ENCODE measurements at places on chromosomes 6 and 20.

GRCh38 chr20:15618912-15619311 is 954.3 kb downstream of the KIF16B start:
- no peak for DNase-seq

- no peak for DNase-seq
Observed at GRCh38 chr6:35790683-35791082, 6.4 kb downstream of the CLPS start.

DNA sequence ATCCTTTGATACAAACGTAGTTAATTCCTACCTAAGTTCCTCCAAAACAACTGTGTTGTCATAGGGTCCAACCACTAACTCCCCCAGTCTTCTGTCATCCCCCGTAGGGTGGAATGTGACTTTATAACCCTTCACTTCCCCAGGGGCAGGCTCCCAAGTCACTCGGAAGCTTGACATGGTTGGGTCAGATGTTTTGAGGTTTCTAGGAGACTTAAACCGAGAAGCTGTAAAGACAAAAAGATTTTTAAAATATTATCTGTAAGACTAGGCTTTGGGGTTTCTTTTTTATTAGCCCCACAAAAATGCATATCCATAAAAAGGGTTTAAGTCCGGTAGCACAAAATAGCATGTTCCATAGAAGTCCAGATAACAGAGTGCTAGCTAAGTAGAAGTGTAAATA is 50.2 kb downstream of the COL12A1 start:
- no peak for DNase-seq

GRCh38 chr20:33862709-33863403 is 51.7 kb downstream of the CHMP4B start:
- DNase-seq = peak; percentile 66

- no peak for DNase-seq
Observed at GRCh38 chr6:124721331-124721730, 240.9 kb upstream of the RNF217 start.

DNA sequence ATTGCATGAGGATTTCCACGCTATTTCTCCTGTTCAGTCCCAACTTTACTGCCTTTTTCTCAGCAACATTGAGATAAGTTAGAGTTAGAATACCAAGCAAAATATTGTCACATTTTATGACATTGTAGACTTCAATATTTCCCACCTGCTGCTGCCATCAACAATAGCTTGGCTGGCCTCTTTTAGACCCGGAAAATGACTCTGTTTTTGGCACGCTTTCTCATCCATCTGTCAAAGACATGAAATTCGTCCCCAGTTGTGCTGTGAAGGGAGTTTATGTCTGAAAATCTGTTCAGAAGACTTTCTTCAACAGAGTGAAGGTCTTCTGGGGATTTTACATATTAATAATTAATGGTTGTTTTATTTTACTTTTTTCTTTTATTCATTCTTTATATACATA is 857.3 kb downstream of the FRK start:
- no peak for DNase-seq

DNA sequence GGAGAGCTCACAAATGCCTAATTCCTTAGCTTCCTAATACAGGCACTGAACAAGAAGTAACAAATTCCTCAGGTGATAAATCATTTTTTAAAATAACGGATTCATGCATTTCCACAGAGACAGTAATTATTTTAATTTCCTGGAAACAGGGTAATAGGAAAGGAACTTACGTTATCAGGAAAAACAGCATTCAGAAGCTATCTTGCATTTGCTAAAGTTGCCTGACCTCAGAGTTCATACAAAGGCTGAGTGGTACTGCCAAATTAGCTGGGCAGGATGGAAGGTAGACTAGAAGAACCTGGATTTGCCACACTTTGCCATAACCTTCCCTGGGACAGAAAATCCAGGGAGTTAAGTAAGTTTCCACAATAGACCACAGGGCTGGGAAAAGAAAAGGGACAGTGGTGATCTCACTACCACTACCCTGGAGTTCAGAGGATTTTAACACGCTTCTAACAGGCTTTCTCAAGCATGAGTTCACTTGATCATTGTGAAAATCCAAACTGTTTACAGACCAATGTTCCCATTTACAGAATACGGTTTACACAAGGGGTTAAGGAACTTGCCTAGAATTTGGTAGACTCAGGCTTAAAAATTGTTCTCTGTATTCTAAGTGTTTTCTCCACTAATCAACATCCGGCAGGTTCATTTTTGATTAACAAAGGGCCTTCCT is 57.0 kb downstream of the KIF13A start:
- DNase-seq = no peak

DNA sequence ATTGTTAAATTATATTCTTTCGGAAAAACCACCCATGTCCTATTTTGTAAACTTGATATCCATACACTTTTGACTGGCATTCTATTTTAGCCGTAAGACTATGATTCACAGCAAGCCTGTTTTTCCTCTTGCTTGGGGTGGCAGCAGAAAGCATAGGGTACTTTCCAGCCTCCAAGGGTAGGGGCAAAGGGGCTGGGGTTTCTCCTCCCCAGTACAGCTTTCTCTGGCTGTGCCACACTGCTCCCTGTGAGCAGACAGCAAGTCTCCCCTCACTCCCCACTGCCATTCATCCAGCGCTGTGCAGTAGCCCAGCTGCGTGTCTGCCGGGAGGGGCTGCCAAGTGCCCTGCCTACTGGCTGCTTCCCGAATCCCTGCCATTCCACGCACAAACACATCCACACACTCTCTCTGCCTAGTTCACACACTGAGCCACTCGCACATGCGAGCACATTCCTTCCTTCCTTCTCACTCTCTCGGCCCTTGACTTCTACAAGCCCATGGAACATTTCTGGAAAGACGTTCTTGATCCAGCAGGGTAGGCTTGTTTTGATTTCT is 2.1 kb upstream of the ESR1 start:
- DNase-seq = no peak

DNA sequence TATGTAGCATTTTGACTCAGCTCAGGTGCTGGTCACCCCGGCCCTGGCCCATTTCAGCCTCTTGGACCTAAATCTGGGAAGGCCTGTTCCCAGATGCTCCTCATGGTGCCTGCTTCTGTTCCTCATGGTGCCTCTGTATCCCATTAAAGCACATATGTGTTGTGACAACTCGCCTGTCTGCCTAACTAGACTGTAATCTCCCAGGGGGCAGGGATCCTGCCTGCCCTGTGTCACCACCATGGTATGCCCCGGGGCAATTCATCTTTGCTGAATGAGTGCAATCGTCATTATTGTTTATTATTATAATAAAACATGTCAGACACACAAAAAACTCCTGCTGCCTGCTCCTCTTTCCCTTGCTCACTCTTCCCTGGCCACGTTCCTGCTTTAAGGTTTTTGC is 62.0 kb downstream of the ZFP64 start:
- no peak for DNase-seq

GRCh38 chr6:113650610-113650979 is 206.6 kb upstream of the MARCKS start:
- no peak for DNase-seq

- DNase-seq = no peak
Observed at GRCh38 chr20:16352321-16352720, 220.9 kb downstream of the KIF16B start.

DNA sequence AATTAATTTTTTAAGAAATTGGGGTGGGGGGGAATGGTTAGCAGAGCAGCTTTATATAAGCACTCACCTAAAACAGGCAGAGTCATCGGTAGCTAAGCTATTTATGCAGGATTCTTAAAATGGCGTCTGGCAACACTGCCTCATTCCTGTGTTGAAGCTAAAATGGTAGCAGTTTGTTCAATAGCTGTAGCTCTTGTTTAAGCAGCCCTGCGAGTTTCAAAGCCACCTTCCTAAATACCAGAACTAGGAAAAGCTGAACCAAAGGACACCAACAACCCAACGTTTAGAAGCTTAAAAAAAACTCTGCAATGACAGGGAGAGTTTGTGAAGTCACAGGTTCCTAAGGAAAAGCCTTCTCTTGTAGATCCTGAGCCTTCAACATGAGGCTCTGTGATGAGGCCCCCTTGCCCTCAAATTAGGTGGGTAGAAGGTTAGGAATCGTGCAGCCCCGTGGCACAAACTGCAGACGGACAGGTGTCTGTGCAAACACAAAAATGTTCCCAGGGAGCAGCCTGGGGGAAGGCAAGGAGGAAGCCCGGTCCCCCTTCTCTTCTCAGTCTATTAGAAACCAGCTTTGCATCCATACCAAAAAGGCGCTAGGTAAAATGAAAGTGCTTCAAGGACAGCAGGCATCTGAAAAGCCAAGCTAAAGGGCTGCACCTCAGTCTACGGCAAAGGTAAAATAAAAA is 4.7 kb downstream of the ZMYND8 start:
- no peak for DNase-seq

- no peak for DNase-seq
Observed at GRCh38 chr20:17518339-17519052, 12.7 kb downstream of the BFSP1 start.

- DNase-seq = no peak
Observed at GRCh38 chr6:90220273-90220672, 76.4 kb downstream of the BACH2 start.

DNA sequence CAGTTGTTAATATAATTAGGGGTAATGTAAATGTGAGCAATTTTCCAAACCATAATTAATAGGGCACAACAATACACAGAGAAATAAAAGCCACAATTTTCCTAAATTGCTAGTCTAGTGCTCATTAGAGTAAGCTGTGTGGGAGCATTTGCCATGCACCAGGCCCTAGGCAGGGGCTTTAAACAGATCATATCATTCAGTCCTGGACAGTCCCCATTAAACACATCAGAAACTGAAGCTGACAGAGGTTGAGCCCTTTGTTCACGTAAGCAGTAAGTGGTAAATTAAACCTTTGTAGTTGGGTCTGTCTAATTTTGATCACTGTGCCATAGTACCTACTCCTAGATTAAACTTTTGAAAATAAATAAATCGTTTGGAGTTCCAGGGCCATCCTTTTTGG is 931.1 kb downstream of the C6orf118 start:
- DNase-seq = no peak

GRCh38 chr20:25063546-25063945 is 5.6 kb upstream of the ACSS1 start:
- DNase-seq = peak; percentile 11

DNA sequence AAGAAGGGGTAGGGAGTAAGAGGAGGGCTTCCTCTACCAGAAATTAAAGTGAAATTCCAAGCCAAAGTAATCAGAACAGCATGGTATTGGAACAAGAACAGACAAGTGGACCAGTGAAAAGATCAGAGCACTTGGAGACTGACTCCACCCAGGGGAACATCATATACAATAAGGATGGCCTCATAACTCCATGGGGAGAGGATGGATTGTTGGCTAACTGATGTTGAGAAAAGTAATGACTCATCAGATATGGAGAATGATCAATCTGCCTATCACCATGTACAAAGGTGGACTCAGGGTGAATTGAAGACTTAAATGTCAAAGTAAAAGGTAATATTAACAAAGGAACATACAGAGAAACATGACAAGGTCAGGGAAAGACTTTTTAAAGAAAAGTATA is 12.8 kb downstream of the SLC22A3 start:
- no peak for DNase-seq

DNA sequence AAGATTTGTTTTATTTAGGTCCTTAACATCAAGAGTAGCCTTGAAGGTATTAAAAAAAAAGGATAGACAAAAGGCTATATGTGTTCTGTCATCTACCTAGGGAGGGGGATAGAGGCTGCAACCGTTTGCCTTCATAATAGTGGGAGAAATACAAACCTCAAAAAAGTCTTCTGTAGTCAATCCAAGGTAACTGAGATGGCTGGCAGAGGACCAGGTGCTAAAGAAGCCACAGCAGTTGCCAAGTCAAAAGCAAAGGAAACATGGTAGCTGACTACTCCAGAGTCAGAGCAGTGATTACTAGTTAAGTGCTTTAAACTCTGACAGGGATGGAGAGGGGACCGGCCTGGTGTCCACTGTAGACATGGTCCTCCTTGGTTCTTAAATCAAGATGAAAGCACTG is 249.4 kb downstream of the PTPRK start:
- DNase-seq = no peak

DNA sequence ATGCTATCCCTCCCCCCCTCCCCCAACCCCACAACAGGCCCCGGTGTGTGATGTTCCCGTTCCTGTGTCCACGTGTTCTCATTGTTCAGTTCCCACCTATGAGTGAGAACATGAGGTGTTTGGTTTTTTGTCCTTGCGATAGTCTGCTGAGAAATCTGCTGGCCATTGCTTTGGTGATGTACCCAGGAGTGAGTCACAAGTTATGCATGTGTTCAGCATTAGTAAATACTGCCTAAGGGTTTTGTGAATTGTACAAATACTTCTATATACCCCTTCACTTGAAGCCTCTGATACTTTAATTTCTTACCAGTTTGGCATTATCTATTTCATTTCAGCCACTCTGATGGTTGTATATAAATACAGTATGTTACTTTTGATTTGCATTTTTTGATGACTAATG is 711.3 kb upstream of the GJE1 start:
- DNase-seq = no peak

DNA sequence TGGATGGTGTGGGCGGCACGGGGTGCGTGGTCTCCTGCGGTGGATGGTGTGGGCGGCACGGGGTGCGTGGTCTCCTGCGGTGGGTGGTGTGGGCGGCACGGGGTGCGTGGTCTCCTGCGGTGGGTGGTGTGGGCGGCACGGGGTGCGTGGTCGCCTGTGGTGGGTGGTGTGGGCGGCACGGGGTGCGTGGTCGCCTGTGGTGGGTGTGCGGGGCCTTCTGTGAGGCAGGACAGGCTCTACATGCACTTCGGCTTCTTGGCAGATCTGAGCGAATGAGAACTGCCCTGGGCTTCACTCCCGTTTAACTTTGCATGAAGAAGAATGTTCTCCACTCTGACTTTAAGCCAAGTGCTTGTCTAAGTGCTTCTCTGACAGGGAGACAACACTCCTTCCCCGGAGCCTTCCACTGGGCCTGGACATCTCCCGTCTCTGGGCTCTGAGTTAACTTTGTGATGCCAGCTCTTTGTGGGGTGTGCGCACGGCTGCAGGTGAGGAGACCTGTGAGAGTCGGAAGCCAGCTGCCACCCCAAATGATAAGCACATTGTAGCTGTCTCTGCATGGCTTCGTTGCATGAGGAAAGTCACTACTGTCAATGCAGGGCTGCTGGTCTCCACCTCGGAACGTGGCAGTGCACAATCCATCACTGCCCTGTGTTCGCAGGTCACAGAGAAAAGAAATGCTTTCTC is 244.8 kb downstream of the DLL1 start:
- DNase-seq = no peak

DNA sequence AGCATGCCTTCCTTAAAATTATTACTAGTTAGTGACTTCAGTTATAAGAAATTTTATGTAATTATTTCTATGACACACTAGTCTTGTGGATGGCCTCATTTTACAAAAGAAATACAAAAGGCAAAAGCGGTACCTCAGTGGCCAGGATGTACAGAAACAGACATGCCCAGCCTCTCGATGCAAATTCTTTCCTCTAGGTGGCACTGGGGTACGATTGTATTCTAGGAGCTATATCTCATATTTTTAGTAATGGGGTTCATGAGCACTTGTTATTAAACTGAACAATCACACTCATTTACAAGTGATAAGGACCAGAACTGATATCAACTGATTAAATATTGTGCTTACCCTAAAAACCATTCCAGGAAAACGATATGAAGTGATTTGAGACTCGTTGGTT is 59.8 kb downstream of the SOD2 start:
- no peak for DNase-seq

- no peak for DNase-seq
Observed at GRCh38 chr6:161181121-161181520, 92.7 kb downstream of the AGPAT4 start.

GRCh38 chr20:37007898-37008649 is 56.6 kb upstream of the SAMHD1 start:
- DNase-seq = no peak

GRCh38 chr20:2659547-2659946 is 4.5 kb downstream of the IDH3B start:
- peak; percentile 40 for DNase-seq
